Neuronal stem cell (in vitro differentiated cells): ENCODE measurements at places on chromosomes 1 and 21.

- no peak for DNase-seq
Measured at GRCh38 chr1:35461966-35462651, 95.1 kb downstream of the KIAA0319L start.

DNA sequence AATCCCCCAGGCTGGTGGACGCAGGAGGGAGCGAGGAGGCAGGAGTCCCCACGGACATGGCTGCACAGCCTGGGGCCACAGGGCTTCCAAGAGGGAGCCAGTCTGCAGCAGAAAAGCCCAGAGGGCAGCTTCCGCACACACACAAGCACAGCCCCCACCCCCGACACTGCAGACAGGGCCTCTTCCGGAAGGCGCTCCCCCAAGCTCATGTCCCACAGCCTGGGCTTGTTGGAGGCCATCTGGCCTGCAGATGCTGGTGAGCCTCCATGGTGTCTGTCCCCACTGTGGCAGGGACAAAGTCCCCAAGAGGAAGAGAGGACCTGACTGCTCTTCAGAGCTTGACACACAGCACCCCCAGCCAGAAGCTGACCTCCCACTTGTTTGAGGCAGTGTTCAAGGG is 13.4 kb upstream of the KIAA1614 start:
- no peak for DNase-seq

DNA sequence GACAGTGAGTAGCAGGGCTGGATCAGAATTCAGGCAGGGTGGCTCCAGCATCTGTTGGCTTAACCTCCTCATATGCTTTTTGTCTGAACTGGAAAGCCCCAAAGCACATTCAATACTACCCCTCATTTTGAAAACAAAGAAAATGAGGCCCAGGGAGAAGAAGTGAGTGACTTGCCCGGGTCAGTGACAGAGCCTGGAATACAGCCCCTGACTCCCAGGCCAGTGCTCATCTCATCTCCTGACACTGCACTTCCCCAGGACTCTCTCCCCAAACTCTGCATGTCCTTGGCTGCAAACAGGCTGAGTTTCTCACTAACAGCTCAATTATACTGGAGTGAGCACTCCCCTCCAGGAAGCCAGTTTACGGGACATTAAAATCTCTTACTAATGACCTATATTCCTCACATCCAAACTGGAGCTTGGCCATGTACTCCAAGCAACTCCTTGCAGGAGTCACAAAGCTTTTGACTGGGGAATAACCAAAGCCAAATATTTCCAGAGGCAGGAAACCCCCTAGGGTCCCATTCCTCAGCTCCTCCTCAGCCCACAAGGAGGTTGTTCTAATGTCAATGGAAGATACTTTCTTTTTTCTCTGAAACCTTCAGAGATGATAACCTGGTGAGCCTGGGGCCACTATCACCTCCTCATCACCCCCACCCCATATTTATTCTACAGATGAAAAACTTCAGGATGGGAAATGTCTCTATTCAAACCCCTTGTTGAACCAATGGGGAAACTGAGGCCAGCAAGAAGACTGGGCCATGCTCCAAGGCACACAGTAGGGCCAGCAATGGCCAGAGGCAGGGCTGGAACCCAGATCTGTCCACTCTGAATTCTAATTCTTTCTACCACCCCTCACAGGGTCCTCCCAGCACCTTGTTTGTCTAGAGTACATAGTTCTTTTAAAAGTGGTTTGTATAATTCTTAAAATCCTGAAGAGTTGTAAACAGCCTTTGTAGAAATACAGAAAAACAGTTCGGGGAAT is 127.0 kb downstream of the PLPP3 start:
- DNase-seq: no peak

- no peak for DNase-seq
Measured at GRCh38 chr1:24641646-24642151, 1.4 kb upstream of the SRRM1 start.

GRCh38 chr21:43343992-43344886 is 82.7 kb downstream of the SIK1 start:
- no peak for DNase-seq

DNA sequence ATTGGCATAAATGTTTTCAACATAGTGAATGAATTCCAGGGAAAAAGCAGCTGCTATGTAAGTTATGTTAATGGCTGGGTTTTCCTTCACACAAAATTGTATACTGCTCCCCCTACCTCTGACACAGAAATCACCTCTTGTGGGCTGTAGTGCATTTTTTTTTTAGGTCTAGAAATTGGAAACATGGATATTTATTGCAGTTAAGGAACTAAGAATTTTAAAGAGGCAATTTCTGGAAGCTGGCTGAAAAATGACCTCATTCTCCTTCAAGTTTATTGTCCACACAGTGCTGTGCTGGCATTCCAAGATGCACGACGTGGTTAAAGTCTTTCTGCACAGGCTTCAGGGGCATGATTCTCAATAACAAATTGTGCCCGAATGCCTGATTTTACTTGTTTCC is 1424.2 kb downstream of the MRPL39 start:
- no peak for DNase-seq

DNA sequence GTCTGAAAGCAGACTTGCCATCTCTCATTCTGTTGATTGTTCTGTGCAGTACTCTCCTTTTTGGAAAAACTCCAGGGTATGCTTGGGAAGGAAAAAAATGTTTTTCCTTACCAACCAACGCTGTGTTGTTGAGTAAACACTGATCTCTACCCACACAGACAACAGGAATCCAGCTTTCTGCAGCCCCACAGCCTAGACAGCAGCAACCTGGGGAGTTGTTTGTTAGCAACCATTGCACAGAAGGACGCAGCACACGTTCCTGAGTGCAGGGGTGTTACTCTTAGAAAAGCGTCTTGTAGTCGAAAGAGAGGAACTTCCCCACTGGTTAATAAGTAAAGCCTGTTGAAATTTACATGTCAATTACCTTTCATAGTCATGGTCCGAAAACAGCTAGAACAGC is 56.6 kb downstream of the SMYD2 start:
- DNase-seq: no peak

DNA sequence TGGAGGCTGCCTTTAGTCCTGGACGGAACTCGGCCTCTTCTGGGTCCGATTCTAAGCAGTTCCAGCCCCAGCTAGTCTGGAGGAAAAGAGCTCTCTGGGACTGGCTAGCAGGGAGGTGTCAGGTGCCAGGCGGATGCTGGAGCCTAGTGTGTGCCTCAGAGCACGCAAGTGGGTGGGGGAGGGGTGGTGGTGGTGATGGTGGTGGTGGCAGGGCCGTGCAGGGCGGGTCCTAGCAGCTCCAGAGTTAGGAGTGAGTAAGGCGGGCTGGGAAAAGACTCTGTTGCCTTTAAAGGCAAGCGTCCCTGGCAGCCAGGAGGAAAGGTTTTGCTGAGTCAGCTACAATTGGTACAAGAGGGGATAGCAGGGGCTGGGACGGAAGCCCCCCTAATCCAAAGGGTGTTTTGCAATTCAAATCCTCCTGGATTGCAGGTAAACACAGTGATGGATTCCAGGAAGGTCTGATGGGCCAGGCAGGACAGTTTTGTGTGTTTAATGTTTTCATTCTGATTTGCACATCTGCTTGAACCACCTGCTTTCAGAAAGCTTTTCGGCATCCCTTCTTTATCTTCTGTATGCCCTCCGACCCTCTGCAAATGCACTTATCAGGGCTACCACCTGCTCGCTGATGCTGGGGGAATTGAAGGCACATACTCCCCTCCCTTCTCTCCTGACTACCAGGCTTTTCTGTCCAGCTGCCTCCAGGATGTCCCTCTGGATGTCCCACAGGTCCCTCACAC is 4.1 kb upstream of the SLC2A1 start:
- DNase-seq: no peak

DNA sequence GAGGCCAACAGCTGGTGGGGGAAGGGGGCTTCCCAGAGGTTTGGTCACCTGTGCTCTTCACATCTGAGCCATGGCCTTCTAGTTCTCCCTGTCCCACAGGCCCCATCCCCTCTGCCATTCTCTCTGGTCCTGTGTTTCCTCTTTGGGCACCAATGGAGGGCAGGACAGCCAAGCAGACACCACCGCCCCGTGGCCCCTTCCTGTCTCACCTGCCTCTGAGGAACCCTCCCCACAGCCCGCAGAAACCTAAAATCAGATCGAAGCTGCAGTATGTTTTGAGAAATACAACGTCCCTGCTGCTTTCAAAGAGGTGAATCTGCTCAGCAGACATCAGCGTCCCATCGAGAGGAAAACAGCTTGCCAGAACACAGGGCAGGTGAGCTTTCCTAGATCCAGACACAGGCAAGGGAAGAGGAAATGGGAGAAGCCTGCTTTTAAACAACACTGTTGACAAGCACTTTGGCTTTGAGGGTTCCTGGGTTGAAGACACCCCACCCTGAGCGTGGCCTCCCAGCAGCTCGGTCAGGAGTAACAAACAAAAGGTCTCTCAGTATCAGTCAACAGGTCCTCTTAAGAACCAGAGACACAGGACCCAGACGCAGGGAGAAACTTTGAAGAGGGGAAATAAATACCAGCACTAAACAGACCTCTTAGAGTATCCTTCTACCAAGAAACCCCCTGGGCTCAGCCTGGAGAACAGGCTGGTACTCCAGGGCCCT is 2.3 kb downstream of the PANK4 start:
- DNase-seq: no peak

DNA sequence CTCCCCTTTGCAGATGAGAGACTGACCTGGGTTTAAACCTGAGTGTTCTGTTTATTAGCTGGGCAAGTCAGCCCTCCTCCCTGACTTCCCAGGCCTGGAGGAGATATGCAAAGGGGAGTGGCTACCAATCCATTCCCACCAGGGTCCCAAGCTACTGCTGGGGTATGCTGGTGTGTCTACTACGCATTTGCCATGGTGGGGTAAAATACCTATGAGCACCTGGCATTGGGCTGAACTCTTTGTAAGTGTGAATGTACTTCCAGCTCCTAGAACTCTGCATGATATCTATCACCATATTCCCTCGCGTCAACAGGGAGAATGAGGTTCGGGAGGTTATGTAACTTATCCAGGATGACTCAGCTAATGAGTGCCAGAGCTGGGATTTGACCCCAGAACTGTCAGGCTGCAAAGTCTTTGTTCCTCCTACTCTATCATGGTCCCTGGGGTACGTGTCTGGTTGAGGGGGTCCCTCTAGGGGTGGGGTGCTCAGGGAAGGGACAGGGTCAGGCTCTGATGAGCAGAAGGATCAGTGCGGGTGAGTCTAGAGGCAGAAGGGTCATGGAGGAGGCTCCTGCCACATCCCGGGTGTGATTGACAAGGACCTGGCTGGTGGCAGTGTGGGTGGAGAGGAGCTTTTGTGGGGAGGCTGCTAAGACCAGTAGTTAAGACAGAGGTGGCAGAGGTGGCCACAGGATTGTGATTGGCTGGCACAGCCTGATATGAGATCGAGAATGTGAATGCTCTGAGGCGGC is 16.7 kb downstream of the AMPD2 start:
- DNase-seq: no peak

DNA sequence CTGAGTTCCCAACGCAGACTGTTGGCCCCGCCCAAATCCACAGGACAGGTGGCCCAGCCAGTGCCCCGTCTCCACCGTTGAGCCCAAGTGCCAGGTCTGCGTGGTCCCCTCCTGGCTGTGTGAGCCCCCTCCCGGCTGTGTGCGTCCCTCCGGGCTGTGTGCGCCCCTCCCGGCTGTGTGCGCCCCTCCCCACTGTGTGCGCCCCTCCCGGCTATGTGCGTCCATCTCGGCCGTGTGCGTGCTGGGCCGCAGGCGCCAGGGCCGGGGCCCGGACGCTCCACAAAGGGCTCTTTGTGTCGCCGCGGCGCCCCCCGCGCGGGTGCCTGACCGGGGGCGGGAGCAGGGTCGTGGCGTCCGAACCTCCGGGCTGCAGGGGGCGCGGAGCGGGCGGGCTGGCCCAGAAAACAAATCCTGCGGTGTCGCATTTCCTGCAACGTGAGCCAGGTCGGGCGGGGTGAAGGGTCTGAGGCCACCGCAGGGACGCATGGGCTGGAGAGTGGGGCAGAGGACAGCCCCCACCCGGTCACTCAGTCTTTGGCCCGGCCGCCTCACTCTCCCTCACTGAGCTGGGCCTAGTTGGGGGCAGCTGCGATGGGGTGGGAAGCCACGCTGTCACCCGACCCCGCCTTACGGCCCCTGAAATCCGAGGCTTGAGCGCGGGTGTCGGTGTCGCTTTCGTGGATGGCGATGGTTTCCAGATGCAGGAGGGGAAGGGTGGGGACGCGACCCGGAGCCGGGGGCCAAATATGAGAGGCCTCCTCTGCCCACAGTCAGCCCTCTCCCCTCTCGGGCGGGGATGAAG is 18.8 kb downstream of the TNFRSF25 start:
- peak; percentile 72 for DNase-seq

GRCh38 chr21:44484498-44485253 is 29.4 kb downstream of the LRRC3 start:
- DNase-seq: no peak
